ENCODE measurements at places on chromosomes 6 and 20.

DNA sequence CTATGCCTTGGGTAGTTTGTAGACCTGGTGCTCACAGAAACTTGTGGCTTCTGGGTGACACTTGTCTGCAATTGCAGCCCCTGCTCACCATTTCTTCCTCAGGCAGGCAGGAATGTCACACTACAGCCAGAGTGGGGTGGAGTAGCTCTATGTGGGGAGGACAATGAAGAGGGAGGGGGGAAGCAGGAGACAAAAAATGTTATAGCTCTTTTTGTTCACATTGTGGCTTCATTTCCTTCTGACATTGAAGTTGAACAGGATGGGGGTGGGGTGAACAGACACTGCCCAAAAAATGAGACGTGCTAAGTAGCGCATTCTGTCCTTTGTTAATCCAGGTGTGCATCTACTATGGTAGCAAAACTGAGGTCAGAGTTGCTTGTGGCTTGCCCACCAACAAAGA, at the start of gene THEMIS:
THEMIS (minus strand) TSS at position 124 of the 400 bp plus-strand sequence. CDS start 126 bp downstream, outside the sequence.
- no peak for DNase-seq

- no peak for DNase-seq
Observed at GRCh38 chr6:144478483-144478882, 193.3 kb downstream of the UTRN start.

DNA sequence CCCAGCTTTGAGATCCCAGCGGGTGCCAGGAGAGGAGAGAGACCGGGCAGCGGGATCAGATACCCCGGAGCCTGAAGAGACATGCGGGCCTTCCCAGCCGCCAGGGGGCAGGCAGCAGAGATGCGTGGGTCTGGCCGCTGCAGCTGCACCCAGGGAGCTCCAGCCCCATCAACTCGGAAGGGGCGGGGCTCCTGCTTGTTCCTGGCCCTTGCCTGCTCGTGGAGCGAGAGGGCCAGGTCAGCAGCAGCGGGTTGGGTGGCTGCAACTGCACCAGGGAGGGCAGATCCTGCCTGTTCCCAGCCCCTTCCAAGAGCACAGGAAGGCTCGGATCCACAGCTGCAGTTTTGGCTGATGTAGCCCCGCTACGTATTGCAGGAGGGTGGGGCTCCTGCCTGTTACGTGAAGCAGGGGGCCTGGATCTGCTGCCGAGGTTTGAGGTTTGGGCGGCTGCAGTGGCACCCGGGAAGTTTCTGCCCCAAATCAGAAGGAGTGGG, 532.8 kb downstream of the RFPL4B start:
- peak; percentile 48 for DNase-seq

- DNase-seq, result peak; percentile 55
Observed at GRCh38 chr6:165055231-165055630, 254.2 kb downstream of the C6orf118 start.

- no peak for DNase-seq
Observed at GRCh38 chr6:150072201-150072600, 3.3 kb upstream of the ULBP3 start.

DNA sequence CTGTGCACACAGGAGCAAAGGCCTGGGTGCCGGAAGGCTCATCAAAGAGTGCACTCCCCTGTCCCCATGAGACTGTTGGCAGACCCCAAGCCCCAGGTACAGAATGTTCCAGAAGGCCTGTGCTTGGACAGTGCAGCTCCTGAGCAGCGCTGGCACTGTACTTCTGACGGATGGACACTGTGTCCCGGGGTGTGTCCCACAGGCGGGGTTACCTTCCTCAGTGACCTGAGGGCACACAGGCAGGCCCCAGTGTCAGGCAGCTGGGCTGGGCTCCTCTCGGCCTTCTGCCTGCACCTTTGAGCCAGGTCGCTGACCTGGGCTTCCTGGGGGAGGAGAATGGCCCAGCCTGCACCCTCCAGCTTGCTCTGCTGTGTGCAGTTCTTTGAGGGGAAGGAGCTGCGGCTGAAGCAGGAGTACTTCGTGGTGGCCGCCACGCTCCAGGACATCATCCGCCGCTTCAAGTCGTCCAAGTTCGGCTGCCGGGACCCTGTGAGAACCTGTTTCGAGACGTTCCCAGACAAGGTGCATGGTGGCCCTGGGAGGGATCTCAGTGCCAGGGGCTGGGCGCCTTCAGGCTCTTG, 30.1 kb downstream of the PYGB start:
- no peak for DNase-seq

- peak; percentile 7 for DNase-seq
Observed at GRCh38 chr6:141969201-141969600, 163.5 kb upstream of the GJE1 start.

DNA sequence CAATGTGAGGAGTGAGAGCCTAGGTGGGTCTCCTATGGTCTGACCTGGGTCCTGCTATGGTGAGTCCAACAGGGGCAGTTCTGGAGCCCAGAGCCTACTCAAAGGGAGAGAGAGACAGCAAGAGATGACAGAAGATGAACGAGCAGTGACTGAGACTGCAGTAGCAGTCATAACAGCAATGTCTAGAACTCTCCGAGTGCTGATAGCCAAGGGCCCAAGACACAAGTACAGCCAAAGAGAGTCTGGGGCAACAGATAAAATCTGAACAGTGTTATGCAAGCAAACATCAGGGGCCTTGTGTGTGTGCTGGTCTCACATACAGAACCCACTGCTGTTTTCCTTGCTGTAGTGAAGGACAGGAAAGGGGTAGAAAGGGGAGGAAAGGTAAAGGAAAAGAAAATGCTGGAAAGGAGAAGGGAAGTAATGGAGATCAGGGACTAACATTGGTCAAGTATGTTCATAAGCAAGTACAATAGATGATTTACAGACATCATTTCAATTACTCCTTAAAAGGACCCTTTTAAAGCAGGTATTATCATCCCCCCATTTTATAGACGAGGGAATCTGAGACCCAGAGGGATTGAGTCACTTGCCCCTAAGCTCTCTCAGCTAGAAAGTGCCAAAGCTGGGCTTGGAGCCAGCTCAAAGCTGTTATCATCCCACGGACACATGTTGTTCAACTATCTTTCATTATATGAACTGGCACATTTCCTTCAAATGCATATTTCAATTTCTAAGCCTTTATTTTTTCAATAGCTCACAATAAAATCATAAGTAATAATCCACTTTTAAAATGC, 182.3 kb upstream of the RAB32 start:
- DNase-seq, result peak; percentile 69

DNA sequence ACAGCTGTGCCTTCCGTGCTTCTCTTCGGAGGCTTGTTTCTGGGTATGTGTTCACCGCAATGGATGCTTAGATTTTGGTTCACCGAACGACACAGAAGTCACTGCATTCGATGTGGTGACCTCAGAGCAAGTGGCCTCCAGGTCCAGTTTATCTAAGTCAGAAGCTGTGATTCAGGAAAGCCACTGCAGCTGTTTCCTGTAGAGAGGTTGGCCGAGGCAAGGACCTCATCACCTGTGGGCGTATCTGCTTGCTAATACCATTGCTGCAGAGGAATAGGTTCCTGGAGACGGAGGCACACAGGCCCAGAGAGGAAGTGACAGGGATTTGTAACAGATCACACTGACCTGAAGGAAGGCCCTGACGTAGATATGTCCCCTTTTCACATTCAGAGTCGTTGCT, 82.7 kb downstream of the FARS2 start:
- DNase-seq, result no peak

GRCh38 chr20:57428324-57429158, 37.3 kb downstream of the RBM38 start:
- DNase-seq, result no peak

DNA sequence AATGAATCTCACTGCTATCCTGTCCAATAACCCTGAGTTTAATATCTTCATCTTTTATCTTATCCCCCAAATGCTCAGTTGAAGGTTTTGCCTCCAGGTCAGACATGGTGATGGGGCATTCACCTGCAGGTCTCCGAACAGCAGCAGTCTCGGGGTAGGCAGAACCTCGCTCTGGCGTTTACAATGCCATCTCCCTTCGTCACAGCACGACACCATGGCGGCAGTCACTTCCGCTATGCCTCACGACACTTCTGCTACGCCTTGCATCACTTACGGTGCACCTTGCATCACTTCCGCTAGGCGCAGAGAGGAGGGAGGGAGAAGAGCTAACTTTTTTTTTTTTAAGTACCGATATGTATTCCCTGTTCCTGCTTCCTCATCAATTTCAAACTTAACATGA, 194.9 kb downstream of the BCAS1 start:
- DNase-seq, result no peak

GRCh38 chr6:71246596-71246995, 42.0 kb upstream of the OGFRL1 start:
- DNase-seq, result no peak

GRCh38 chr6:25697537-25698340, 45.7 kb downstream of the SCGN start:
- no peak for DNase-seq

DNA sequence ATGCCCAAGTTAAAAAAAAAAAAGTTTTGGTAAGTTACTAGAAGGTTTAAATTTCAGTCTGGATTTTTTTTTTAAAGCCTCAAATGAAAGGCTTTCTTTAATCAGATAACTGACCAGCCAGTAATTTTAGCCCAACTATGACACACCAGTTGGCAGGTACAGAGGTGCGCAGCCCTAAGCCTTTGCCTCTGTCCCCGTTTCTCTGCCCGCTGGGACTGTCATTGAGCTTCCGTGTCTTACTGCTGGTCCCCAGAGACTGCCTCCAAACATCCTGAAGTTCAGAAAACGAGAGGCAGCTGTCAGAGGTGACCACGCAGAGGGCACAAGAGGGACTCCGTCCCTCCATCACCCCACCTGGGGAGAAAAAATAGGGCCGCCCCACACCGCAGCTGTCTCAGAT, 118.2 kb downstream of the RPS12 start:
- no peak for DNase-seq

DNA sequence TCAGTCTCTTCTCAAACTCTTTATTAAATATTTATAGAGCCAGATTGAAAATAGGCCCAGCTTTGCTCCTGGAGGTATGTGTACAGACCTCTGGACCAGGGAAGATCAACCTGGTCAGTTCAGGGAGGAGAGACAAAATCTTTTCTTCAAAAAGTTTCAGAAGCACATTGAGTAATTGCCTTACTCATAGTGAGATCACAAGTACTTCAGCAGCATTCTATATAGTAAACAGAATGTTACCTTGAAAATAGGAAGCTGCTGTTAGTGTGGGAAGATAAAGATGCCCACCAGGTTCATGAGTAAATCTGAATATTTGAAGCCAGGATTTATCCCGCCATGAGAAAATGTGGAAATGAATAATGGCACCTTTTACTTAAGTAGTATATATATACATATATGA, 665.9 kb upstream of the CITED2 start:
- peak; percentile 39 for DNase-seq

- DNase-seq, result no peak
Observed at GRCh38 chr6:89411145-89412070, 665 bp downstream of the RRAGD start.

DNA sequence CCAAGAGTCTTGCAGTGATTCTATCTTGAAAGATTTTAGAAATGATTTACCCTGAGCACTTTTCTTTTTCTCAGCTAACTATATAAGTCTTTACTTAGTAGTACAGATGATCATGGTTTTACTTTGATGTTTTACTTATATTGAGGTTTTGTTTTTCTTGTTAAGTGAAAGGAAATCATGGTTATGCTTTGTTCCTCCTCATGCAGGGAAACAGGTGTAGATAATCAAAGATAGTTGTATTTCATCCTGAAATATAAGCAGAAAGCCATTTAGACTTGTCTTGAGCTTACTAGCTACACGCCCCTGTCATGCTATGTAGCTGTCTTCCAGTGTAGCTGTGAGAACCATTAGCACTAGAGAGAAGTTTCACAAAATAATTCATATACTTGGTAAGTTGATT, 113.9 kb downstream of the HIVEP1 start:
- no peak for DNase-seq

- DNase-seq, result peak; percentile 81
Observed at GRCh38 chr6:17021539-17021889, 80.3 kb upstream of the STMND1 start.

DNA sequence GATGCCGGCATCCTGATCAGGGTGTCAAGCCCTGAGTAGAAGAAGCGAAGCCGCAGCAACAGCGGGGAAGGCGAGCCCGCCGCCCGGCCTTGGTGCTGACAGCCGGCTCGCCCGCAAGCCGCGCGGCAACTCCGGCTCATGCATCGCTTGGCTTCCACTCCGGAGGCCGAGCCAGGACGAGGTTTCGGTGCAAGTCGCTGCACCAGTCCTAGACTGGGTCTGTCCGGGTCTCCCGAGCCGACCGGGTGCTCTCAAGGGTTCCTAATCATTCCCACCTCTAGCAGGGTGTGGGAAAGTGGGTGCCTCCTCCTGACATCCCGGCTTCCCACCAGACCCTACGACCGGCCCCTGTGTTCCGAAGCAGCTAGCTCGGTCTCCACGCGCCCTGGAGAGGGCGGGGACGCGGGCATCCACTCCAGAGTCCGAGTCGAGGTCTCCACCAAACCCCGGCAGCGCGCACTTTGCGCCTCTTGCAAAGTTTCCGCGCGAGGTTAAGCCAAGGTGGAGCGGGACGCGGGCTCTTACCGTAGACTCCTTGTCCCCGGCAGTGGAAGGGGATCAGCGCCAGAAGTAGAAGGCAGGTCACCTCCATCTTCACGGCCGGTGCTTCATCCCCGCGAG, 1.4 kb downstream of the MDGA1 start:
- peak; percentile 25 for DNase-seq

- DNase-seq, result no peak
Observed at GRCh38 chr20:32886652-32887051, 27.9 kb downstream of the EFCAB8 start.

Data from fibroblast of skin of right quadriceps (primary cell).